Naive thymus-derived CD8-positive, alpha-beta T cell (primary cell): ENCODE measurements at places on chromosomes 13 and 19.

GRCh38 chr13:83829810-83830209 lies 52.5 kb downstream of the SLITRK1 start:
- H3K27me3 ChIP-seq, result no peaks in the 10 kb centered on the region
- H3K27ac ChIP-seq, result no peak overlapping the region
- no peak for DNase-seq
- no peaks in the 10 kb centered on the region for H3K4me1 ChIP-seq
- H3K36me3 ChIP-seq, result no peaks in the 10 kb centered on the region

GRCh38 chr13:104750377-104750776 lies 1684.2 kb upstream of the SLC10A2 start:
- DNase-seq, result no peak
- H3K36me3 ChIP-seq, result no peaks in the 10 kb centered on the region
- H3K4me3 ChIP-seq, result no peak overlapping the region
- H3K4me1 ChIP-seq, result no peaks in the 10 kb centered on the region
- no peak overlapping the region for H3K27ac ChIP-seq

DNA sequence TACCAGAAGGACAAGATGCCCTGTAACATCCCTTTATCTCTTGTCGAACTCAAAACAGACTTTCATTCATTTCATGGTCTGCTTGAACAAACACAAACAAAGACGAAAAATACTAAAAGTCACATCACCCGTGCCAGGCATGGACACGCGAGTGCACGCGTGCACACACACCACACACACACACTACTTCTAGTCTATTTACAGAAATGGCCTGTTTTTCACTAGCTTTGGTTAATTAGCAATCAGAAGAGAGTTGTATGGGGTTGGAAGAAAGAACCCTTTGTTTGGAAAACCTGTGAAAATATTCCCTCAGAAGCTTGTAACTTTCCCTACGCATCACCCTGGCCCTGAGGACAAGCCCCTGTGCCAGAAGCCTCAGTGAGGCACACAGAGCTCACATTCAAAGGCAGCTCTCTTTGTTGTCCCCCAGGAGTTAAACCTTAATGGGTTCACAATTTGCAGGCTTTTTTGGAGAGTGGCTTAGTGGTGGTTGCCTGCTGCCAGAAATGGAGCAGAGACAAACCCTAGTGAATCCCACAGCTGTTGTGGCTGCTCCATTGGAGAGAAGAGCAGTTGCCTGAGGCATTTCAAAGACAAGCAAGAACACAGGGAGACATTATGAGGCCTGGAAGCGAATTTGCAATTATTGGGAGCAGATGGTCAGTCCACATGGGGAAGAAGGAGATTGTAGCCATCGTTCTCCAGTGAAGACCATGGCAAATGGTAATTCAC lies 55.9 kb downstream of the STARD13 start:
- no peak overlapping the region for H3K4me3 ChIP-seq
- no peak for DNase-seq
- H3K27me3 ChIP-seq, result peaks cover 14% of the 10 kb centered on the region
- peaks cover 6% of the 10 kb centered on the region for H3K4me1 ChIP-seq
- H3K36me3 ChIP-seq, result no peaks in the 10 kb centered on the region
- no peak overlapping the region for H3K27ac ChIP-seq

GRCh38 chr13:50366488-50367174 lies 351.4 kb downstream of the KCNRG start:
- peak overlapping the region; percentile 1 for H3K4me3 ChIP-seq
- H3K4me1 ChIP-seq, result peaks cover 30% of the 10 kb centered on the region
- H3K27me3 ChIP-seq, result peaks cover 11% of the 10 kb centered on the region
- no peak for DNase-seq
- H3K36me3 ChIP-seq, result no peaks in the 10 kb centered on the region
